Muscle of back (tissue), 13 donors: ENCODE measurements at places on chromosomes 3 and 15. TPM values are rescaled to one million over a fixed set of nuclear protein-coding genes. Genes with fewer than 3 reads are reported as not detected.

GRCh38 chr3:54324103-54324502 lies 201.8 kb downstream of the CACNA2D3 start:
- no peak for DNase-seq

Gene MYNN
- 24.8 TPM for polyA plus RNA-seq

DNA sequence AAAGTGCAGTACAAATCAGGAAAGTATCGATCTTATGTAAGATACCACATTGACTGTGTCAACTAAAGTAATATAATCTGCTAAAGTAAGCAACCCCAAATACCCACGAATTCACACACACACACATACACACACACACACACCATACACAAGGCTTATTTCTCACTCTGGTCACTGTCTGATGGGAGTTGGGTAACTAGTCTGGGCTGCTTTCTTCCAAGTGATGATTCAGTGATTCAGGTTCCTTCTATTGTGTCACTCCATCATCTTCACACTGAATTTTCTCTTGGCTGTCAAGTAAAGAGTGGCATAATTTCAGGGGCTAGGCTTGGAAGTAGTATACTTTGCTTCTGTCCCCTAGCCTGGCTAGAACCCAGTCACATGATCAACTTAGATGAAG lies 104.8 kb upstream of the CCDC54 start:
- no peak for DNase-seq

DNA sequence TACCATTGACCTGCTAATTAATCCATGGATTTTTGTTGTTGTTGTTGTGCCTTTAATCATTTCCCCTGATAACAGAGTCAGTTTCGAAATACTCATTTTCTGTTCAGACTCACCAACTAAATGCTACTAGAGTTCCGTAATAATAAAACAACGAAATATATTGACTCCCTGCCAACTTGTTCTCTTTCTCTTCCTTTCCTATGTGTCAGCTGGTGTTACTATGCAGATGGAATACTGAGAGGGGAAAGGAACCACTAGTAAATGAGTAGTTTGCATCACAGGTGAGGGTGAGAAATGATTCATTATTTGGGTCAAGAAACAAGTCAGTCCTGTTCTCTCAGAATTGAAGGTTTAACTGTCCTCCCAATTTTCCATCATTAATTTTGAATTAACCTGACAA lies 1027.3 kb downstream of the TUSC7 start:
- DNase-seq = no peak

Gene TRPC1
- 6.6 TPM for polyA plus RNA-seq

- DNase-seq = no peak
Observed at GRCh38 chr3:122104515-122105194, 49.5 kb downstream of the CD86 start.

- no peak for DNase-seq
Observed at GRCh38 chr3:30667280-30667651, 60.9 kb downstream of the TGFBR2 start.

DNA sequence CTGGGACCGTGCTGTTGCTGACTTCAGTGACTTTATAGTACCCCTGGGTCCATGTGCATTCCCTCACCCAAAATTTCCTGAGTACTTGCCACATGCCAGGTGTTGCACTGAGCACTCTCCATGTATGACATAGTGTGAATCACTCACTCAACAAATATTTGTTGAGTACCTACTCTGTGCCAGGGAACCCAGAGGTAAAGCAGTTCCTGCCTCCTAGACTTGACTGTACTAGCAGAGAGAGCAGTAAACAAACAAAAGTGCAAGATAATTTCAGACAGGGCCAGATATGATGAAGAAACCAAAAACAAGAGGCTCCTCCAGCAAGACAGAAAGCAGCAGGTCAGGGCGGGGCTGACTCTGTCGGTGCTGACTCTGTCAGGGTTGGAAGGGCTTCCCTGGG lies 12.2 kb downstream of the TGM4 start:
- DNase-seq = no peak

Gene MYZAP
- polyA plus RNA-seq = 3.6 TPM

Gene MAPK6
- polyA plus RNA-seq = 26.0 TPM

DNA sequence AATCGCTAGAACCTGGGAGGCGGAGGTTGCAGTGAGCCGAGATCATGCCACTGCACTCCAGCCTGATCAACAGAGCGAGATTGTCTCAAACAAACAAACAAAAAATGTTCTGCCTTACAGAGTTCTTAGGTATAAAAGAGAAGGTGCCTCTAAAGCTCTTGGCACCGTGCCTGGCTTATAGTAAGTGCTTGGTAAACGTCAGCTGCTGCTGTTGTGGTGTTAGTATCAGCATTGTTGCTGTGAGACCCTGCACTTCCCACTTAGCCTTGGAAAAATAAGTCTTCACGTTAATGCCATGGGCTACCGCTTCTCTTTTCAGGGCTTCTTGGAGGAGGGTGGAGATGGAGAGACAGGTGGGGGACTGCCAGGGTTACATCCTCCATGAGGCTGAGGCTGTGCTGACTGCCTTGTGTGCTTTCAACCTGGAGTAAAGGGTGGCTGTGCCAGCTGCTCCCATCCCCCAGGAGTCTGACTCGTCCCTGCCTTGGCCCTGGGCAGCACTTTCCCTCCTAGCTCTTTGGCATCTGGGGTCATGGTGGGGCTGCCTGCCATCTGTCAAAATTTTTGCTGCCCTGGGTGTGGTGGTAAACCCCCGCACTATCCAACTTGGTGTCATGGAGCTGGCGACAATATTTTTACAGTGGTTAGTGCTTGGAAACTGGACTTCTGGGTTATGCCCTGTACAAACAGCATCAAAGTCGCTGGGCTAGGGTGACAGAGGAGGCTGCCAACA lies 17.8 kb downstream of the FLNB start:
- DNase-seq = no peak

Gene CHRFAM7A
- 2.2 TPM for polyA plus RNA-seq

Gene FAM81A
- polyA plus RNA-seq = 1.1 TPM

DNA sequence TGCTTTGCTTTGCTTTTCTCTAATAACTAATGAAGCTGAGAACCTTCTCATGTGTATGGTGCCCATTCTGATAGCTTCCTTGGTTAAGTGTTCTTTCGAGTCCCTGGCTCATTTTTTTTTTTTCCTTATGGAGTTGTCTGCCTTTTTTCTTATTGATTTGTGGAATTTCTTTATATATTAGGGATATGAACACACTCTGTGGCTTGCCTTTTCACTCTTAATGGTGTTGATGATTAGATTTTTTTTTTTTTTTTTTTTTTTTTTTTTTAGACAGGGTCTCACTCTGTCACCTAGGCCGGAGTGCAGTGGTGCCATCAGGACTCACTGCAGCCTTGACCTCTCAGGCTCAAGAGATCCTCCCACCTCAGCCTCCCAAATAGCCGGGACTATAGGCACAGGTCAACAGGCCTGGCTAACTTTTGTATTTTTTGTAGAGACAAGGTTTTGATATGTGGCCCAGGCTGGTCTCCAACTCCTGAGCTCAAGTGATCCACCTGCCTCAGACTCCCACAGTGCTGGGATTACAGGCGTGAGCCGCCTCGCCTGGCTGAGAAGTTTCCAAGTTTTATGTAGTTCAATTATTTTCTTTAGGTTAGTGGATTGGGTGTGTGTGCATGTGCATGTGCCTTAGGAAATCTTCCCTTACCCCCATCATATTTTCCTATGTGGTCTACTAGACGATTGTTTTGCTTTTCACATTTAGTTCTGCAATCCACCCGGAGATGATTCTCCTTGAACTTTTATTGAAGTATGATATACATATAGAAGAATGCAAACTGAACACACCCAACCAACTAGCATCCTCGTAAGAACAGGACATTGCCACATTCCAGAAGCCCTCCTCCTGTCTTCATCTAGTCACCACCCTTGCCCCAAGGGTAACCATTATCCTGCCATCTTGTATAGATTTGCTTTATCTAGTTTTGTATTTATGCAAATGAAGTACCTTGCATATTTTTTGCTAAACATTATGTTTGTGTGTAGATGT lies 1.7 kb upstream of the SNRPA1 start:
- DNase-seq = peak; percentile 3

DNA sequence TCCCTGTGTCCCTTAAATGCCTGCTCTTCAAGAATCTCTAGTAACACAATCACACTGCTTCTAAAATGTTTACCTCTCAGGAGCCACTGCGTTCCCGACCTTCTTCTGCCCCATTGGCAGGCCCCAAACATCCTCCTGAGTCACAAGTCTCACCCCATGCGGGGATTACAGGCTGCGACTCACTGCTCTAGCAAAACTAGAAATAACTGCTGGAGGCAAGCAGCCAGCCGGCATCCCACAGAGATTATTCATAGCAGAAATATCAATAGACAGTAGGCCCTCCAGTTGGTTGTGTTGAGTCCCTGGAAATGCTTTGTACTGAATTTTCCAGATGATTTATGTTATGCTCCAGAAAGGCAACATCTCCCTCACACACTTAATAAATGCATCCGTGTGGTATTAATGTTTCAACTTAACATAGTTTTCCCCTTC lies 64.8 kb downstream of the RFTN1 start:
- DNase-seq = peak; percentile 72

Gene LTK
- polyA plus RNA-seq = 13.5 TPM

DNA sequence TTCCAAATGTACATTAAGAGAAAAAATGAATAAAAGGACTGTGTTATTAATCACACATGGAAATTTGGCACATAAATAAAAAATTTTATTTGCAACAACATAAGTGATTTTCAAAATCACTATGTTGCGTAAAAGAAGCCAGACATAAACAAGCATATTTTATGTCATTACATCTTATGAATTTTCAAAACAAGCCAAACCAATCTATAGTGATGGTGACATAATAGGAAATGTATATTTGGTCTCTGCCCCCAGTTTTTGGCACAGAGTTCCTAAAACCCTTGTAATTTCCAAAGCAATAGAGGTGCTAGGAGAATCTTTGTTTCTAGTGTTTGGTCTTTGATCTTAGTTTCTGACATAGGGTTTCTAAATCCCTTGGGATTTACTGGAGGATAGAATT lies 543.3 kb downstream of the ZBBX start:
- peak; percentile 5 for DNase-seq

Gene RUVBL1
- polyA plus RNA-seq = 31.6 TPM

DNA sequence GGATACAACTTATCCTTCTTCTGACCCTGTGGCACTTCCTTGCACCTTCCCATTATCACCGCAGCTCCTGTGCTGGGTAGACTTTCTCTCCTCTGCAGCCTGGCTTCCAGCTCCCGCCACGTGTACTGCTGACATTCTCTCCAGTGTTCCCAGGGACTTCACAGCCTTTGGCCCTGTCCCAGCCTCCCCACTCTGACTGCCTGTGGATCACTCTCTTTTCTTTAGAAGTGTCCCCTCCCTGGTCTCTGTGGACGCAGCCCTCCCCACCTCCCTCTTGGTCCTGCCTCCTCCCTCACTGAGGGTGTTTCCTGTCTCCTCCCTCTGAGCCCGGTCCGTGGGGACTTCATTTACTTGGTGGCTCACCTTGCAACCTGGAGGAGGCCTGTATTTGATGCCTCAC lies 17.4 kb downstream of the PDIA5 start:
- DNase-seq = peak; percentile 58
